ENCODE measurements at places on chromosomes 4 and X.

GRCh38 chr4:150231107-150231770, 153.0 kb downstream of the DCLK2 start:
- no peak for DNase-seq

- no peak for DNase-seq
Measured at GRCh38 chr4:101355767-101356702, 8.7 kb upstream of the PPP3CA start.

GRCh38 chr4:125303058-125303457, 11.7 kb upstream of the FAT4 start:
- no peak for DNase-seq

DNA sequence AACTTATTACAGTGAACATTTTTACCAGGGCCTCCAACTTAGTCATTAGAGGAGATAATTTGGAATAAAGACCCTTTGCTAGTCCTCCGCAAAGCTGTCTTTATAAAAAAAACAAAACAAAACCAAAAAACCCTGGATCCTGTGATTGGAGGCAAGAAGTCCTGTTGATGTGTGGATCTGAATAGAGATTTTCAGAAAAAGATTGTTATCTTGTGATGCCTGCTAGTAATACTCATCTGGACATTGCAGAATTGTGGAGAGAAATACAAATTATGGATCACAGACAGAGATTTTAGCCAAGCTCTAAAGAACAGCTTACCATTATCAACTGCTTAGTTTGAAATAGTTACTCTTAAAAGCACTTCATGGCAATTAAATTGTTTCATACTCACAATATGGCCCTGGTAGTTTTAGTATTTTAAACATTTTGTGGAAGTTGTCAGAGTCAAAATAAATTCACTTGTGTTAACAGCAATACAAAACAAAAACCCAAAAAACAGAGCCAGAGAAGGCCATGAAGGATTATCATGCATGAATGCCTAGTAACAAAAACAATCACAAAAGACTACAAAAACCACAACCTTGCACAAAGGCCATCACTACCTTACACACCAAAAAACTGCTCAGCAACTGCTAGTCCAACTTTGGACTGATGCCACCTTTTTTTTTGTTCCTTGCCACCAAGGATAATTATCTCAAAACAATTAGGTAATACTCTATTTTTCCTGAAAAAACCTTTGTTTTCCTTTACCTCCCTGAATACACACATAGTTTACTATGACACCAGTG, 514.5 kb upstream of the SLIT2 start:
- no peak for DNase-seq

DNA sequence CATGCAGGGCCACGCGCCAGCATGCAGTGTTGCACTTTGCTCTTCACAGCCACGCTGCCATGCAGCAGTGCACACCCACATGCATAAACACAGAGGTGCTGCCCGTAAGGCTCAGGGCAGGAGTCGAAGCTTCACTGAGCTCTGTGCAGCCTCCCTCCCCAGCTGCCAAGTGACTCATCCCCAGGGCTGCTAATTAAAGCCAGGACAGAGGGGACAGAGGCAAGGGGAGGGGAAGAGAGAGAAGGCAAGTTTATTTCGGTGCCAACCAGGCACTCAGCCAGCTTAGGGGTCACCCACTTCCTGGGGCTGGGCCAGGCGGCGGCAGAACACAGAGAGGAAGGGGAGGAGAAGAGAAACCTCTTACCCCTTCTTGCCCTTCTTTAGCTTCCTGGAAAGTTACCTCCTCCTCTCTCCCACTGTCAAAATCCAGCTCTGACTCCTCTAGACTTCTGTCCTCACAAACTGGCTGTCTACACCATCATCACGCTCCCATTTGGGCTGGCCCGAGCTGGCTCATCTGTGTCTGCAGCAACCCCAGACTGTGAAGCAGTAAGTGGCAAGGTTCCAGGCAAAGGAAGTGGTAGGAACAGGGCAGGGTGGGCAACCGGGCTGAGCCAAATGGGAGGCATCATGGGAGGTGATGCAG, 6.2 kb upstream of the IQSEC2 start:
- peak; percentile 48 for DNase-seq

GRCh38 chr4:10893395-10893794, 208.8 kb upstream of the CLNK start:
- DNase-seq: no peak

- DNase-seq: no peak
Measured at GRCh38 chr4:40840985-40841571, 91.3 kb downstream of the NSUN7 start.

- DNase-seq: no peak
Measured at GRCh38 chr4:7647600-7648543, 213.1 kb upstream of the PSAPL1 start.

DNA sequence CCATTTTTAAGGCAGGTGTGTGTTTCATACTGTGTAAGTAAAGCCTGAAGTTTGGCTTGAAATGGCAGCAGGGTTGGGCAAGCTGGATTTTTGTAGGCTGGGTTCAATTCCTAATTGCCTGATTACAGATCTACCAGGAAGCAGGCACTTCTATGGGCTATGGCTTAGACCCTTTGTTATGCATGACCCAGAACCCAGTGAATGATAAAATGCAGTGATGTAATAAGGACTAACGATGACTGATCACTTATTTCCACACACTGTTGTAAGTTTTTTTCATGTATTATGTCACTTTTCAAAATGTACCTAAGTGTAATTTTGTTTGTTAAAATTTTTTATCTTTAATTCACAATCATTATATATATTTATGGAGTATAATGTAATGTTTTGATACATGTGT, 8.6 kb downstream of the LANCL3 start:
- DNase-seq: no peak

- DNase-seq: no peak
Measured at GRCh38 chr4:31518796-31519250, 798.7 kb downstream of the PCDH7 start.

DNA sequence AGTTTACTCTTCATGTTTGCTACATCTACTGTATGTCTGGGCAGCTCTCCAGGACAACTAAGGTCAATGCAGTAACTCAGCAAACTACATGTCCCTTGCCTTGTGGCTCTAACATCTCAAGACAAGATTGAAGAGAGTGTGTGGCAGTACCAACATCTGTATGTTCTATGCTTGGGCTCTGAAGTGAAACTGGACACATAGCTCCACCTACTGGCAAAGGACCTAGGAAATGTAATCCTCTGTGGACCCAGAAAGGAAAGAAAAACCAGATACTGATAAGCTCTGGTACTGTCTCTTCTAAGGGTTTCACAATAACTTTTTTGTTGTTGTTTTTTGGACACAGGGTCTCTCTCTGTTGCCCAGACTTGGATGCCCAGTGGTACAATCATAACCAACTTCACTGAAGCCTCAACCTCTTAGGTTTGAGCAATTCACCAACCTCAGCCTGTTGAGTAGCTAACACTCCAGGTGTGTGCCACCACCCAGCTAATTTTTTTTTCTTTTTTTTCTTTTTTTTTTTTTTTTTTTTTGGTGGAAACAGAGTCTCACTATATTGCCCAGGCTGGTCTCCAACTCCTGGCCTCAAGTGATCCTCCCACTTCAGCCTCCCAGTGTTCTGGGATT, 64.1 kb downstream of the QDPR start:
- DNase-seq: no peak

GRCh38 chrX:23668335-23668734, 1.0 kb downstream of the PRDX4 start:
- DNase-seq: no peak

DNA sequence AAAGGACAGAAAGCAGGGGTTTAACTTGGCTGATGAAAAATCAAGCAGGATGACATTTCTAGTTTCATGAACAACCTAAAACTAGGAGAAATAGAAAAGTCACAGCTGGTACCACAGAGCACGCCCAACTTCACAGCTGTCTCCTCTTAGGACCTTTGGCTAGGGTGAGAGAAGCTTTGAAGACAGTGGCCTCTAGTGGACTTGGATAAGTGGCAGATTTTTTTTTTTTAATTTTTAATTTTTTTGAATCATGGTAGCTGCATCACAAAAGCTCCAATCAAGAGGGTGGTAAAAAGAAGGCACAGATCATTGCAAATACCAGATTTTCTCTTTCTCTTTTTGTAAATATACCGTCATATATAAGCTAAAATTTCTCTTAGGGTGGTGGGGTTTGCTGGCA, 20.2 kb upstream of the MAP3K15 start:
- no peak for DNase-seq

DNA sequence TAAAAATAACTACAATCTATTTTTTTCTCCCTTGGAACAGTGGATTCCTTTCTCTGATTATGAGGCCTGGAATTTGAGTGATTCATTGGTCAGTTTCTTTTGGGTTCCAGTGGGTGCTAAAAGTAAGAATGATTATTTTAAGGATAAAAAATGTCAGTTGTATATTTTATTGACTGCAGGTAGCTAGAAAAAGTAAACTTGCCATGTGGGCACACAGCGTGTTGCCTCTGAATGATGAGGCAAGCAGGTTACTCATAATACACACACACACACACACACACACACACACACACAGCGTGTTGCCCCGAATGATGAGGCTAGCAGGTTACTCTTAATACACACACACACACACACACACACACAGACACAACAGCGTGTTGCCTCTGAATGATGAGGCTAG, 13.8 kb downstream of the GALNT7 start:
- DNase-seq: no peak

Data from SIG-M5 (cell line).